T-cell (primary cell): ENCODE measurements at places on chromosomes 2 and 18.

DNA sequence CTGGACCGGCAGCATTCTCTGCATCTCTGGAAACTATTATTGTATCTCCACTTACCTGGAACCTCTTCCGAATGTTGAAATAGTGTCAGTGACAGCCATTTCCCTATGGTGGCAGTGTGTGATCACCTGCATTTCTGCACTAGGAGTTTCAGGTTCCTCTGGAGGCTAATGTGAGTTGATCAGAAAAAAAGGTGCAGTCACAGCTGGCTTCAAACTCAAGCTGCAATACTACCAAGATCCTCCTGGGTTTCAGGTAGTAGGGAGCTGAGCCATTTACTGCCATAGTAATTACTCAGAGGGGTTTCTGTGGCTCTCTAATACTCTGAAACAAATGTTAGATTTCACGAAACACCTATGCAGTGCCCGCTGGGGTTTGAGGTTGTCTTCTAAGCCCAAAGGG is 183.5 kb upstream of the OSR1 start:
- H3K36me3 ChIP-seq, result no peaks in the 10 kb centered on the region
- no peaks in the 10 kb centered on the region for H3K27me3 ChIP-seq
- no peak overlapping the region for H3K27ac ChIP-seq
- no peak overlapping the region for H3K4me3 ChIP-seq
- no peaks in the 10 kb centered on the region for H3K4me1 ChIP-seq

DNA sequence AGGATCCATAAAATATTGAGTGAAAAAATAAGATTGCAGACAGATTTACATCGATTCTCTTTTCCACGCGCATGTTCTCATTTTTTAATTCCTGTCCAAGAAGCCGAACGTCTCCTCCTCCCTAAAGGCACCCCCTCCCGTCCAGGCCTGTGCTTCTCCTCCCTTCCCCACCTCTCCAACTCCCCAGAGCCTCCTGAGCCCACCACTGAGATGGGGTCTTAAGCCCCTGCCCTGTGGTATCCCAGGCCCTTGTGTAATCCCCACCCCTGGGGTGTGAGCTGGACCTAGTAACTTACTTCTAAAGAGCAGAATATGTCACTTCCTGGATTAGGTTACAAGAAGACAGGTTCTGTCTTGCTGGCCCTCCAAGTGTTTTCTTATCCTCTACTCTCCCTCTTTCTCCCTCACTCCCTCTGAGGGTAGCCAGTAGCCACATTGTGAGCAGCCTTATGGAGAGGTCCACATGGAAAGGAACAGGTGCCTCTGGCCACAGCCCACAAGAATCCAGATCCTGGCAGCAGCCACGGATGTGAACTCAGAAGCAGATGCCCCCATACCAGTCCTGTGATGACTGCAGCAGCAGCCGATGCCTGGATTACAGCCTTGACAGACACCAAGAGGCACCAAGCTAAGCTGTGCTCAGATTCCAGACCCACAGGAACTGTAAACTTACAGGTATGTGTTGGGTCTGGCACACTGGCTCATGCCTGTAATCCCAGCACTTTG is 39.6 kb upstream of the OTOS start:
- no peak for DNase-seq
- H3K4me3 ChIP-seq, result no peak overlapping the region
- H3K27me3 ChIP-seq, result peaks cover 48% of the 10 kb centered on the region
- H3K4me1 ChIP-seq, result no peaks in the 10 kb centered on the region
- H3K27ac ChIP-seq, result no peak overlapping the region

DNA sequence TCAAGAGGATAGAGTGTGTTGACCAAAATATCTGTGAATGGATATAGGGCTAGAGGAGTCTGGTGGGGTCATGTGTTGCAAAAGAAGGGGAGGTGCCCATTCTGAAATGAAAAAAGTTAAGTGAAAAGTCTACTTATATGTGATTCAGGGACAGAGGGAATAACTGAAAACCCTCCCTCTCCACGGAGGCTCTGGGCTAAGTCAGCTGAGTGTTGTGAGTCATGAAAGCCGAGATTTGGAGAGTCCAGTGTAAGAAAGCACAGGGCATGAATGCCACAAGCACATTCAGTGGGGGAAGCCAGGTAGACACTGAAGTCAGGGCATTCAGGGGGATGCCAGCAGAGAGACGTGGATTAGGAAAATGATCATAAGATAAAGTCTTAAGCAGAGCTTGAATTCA is 871.9 kb downstream of the TSN start:
- no peaks in the 10 kb centered on the region for H3K4me1 ChIP-seq
- no peaks in the 10 kb centered on the region for H3K36me3 ChIP-seq
- H3K27ac ChIP-seq, result no peak overlapping the region
- H3K4me3 ChIP-seq, result no peak overlapping the region
- no peak for DNase-seq

DNA sequence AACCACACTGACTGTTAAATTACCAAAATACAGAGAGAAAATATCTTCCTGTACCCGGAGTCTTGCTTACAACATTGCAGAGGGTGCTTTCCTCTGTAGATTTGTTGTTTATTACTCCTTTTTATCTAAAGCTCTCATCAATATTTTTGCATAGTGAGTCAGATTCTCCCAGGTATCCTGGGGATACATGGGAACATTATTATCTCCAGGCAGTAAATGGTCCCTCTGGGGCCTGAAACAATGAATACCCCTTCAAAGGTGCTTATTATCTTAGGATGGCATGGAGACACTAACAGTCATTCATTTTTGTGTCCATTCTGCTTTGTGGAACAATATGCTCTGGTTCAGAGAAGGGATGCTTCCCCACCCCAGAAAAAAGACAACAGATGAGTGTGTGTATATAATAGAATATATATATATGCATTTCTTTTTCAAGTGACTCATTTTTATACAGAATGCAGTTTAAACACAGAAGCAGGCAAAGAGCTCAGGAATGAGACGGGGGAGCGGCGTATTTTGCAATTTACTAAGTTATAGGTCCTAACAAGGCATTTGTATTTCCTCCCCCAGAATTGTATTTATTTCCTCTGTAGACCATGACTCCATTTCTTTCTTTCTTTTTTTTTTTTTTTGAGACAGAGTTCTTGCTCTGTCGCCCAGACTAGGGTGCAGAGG is 424.8 kb upstream of the ZEB2 start:
- H3K36me3 ChIP-seq, result no peaks in the 10 kb centered on the region
- no peaks in the 10 kb centered on the region for H3K27me3 ChIP-seq
- H3K27ac ChIP-seq, result no peak overlapping the region
- DNase-seq, result no peak
- no peaks in the 10 kb centered on the region for H3K4me1 ChIP-seq

DNA sequence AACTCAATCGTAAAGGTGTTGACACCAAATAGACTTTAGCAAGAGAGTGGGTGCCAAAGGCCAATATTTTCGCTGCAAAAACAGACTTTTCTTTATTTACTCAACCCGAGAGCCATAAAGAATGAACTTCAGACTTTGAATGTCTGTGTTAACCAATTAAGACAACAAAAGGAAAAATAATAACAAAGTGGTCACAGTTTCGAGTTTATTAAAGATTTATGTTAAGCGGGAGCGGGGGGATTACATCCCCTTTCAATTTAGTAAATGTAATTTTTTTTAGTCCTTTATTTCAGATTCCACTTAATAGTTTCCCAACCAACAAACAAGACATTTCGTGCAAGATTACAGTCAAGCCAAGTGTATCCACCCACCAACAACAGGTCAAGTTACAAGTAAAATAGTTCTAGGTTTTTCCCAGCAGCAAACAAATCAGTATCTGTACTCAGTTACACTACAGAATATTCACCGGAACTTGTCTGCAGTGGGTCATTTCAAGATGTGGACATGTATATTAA is 9.0 kb downstream of the CDH2 start:
- DNase-seq, result no peak
- H3K27me3 ChIP-seq, result no peaks in the 10 kb centered on the region
- H3K4me1 ChIP-seq, result no peaks in the 10 kb centered on the region
- H3K36me3 ChIP-seq, result no peaks in the 10 kb centered on the region
- H3K4me3 ChIP-seq, result no peak overlapping the region
